ENCODE measurements at places on chromosomes 5 and 9. TPM values are rescaled to one million over a fixed set of nuclear protein-coding genes. Genes with fewer than 3 reads are reported as not detected.

The HTR4 gene
- total RNA-seq: not detected

The CCDC69 gene
- 8.2 TPM for total RNA-seq

The CAVIN4 gene
- 1.4 TPM for total RNA-seq

The JAKMIP2 gene
- total RNA-seq: not detected

The IFNA2 gene
- total RNA-seq: not detected

The WNT8A gene
- not detected for total RNA-seq

The FBXL7 gene
- total RNA-seq: 5.3 TPM
